ENCODE measurements at places on chromosomes 4 and X.
A peak's percentile ranks its signal among the peaks of the same experiment; 100 is the strongest.

DNA sequence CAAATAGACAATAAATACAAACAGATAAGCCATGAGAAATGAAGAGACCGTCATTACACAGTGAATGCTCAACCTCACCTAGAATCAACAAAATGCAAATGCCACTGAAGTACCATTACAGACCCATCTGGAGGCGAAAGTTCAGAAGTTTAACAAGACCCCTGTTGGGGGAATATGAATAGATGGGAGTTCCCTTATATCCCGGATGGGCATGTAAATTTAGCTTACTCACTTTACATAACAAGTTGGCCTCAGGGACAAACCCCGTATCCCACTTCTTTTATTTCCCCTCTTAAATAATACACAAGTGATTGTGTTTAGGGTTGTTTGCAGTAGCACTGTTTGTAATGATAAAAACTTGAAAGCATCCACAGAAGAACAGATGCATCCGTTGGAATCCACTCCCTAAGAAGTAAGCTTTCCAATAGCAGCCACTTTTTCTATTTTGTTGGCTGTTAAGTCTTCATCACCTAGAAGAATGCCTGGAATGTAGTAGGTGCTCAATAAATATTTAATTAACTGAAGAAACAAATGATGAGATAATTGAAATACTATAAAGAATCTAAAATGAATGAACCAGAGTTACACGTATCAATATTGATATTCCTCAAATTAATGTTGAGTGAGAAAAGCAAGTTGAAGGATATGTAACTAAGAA lies 1076.3 kb upstream of the TENM3 start:
- DNase-seq = no peak

DNA sequence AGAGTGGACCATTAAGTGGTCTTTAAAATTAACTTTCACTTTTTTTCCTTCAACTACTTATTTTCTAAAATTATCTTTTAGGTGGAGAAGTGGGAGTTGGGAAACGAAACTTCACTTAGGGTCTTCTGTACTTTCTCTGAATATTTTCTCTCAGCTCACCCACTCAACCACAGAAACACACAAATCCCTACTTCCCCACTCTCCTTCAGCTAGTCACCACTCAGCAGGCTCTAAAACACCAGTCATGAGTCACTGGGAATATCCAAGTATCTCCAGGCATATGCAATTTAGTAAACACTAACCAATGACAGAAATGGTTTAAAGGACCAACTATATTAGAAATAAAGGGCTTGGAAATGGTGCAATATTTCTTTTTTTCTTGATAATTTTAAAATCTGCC lies 153.0 kb upstream of the RPS6KA6 start:
- DNase-seq = no peak

- DNase-seq = peak; percentile 37
Observed at GRCh38 chr4:169311643-169312365, 41.0 kb upstream of the SH3RF1 start.

GRCh38 chrX:10045327-10046000 lies 78.3 kb downstream of the CLDN34 start:
- no peak for DNase-seq

DNA sequence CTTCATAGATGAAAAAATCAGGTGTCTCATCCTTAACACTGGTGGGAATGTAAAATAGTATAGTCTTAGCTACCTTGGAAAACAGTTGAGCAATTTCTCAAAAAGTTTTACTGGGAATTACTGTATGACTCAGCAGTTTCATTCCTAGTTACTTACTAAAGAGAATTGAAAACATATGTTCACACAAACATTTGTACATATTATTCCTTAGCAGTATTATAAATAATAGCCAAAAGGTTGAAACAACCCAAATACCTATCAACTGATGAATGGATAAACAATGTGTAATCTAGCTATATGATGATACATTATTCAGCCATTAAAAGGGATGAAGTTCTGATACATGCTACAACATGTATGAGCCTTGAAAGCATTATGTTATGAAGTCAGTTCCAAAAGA lies 41.7 kb downstream of the RBM46 start:
- no peak for DNase-seq

All from NCI-H226 (cell line).